ENCODE measurements at places on chromosomes 12 and 14. TPM values are rescaled to one million over a fixed set of nuclear protein-coding genes. Genes with fewer than 3 reads are reported as not detected.

CATSPERB gene
- total RNA-seq = not detected

LRCOL1 gene
- not detected for total RNA-seq

KLRC3 gene
- not detected for total RNA-seq

ZDHHC22 gene
- total RNA-seq = not detected

Data from thoracic aorta endothelial cell (primary cell).